ENCODE measurements at places on chromosomes 7 and 10.
A peak's percentile ranks its signal among the peaks of the same experiment; 100 is the strongest.

- no peak for ATAC-seq
These were observed 66.7 kb upstream of the PODXL start for GRCh38 chr7:131623154-131623553.

GRCh38 chr7:77575187-77575586 lies 38.1 kb downstream of the PTPN12 start:
- no peak for ATAC-seq

DNA sequence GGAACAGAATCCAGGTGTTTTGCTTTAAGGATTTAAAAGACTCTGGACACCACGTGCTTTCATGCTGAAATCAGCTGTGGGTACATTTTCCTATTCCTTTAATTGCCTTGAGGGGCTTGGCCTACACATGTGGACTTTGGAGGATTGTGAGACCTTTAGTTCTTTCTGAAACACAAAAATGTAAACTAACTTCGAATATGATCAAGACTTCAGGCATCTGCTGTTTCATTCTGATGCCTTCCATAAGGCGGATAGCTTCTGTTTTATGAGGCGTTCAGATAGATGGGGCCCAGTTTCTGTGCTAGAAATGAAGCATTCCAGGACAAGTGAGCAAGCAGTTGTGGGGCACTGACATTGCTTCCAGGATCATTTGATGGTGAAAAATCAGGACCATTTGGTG lies 1.5 kb upstream of the NOBOX start:
- ATAC-seq: no peak

DNA sequence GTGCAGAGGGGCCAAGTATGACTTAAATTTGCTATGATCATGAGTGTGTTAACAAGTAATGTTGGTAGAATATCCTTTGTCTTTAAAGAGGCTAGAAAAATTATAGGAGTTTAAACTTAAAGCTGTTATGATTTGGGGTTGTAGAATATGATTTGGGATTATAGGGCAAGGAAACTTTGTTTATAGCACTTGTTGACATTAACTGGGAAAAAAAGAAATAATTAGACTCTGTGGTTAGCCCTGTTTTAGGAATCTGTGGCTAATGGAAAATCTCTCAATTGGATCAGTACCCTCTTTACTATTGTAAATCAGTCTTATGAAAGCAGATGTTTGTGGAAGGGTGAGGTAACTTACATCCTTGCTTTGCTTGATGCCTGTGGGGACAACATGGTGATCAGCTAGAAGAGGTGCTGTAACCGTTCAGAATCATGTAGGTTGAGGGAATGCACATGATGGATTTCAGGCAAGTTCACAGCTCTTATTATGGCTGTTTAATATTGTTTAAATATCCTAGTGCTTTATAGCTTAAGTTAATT lies 11.1 kb downstream of the ING3 start:
- no peak for ATAC-seq

- ATAC-seq: peak; percentile 25
These were observed 491.8 kb upstream of the FOXK1 start for GRCh38 chr7:4190010-4190981.

GRCh38 chr7:55571511-55572377 lies 558 bp downstream of the VOPP1 start:
- ATAC-seq: peak; percentile 58

- peak; percentile 74 for ATAC-seq
These were observed 31.6 kb downstream of the ELAPOR2 start for GRCh38 chr7:87027900-87028299.

- ATAC-seq: peak; percentile 85
These were observed 95.4 kb downstream of the ELMO1 start for GRCh38 chr7:37352974-37353948.

- no peak for ATAC-seq
These were observed 122.5 kb upstream of the PITRM1 start for GRCh38 chr10:3294919-3295581.

- no peak for ATAC-seq
These were observed 72.0 kb upstream of the FOXP2 start for GRCh38 chr7:114342431-114343179.

- ATAC-seq: no peak
These were observed 35.0 kb downstream of the INPP5A start for GRCh38 chr10:132572545-132572937.

- ATAC-seq: peak; percentile 71
These were observed 163.5 kb downstream of the SH3PXD2A start for GRCh38 chr10:103691723-103692435.

Data from stimulated activated memory B cell treated with anti-CD40 and anti-IgM and Interleukin-4, amounts not matched to agents 10 μg/mL and 1 μg/mL and 100 μg/mL, for 72 hours (primary cell).